ENCODE measurements at places on chromosomes 1 and 21.

- no peak for DNase-seq
Measured at GRCh38 chr1:85570446-85571180, 9.9 kb upstream of the CCN1 start.

- no peak for DNase-seq
Measured at GRCh38 chr1:102799496-102799895, 308.8 kb downstream of the COL11A1 start.

DNA sequence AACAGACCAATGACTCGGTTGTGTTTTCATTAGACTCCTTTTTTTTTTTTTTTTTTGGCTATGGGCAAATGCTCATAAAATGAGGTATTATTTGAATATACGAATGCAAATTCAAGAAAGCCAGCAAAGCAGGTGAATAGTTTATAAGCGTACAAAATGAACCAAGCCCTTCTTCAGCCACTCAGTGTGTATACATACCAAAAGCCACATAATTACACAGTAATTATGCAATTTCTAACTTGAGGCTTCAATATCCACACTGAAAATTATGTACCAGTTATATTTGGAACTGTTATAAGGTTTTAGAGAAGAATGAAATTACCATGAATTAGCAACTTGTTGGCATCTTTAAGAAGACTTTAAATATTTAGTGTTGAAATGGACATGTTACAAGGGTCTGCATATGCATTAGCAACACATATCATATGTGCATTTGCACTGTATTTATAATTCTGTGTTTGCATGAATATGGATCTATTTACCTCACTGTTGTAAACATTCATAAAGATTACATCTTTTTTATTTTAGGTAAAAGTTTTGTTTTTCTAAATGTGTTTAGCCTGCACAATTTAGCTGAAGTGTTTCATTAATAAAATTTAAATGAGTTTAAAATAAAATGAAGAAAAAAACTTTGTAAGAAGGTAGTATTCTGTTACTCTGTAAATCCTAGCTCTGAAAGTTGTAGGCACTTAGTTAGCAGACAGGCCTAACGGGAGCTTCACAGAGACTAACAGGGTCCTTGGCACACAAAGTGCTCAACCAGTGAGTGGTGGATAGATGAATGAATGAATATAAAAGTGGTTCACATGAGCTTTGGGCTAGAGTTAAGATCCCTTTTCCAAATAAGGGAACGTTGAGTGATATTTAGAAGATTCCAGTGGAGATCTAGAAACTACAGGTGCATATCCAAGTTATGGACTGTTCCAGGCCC, 241.0 kb upstream of the NFIA start:
- DNase-seq: no peak

GRCh38 chr1:9062846-9063245, 6.6 kb downstream of the SLC2A5 start:
- DNase-seq: peak; percentile 44

- peak; percentile 73 for DNase-seq
Measured at GRCh38 chr1:16612332-16613172, 812 bp downstream of the NBPF1 start.

GRCh38 chr1:158559696-158560095, 5.5 kb upstream of the OR6Y1 start:
- DNase-seq: no peak

DNA sequence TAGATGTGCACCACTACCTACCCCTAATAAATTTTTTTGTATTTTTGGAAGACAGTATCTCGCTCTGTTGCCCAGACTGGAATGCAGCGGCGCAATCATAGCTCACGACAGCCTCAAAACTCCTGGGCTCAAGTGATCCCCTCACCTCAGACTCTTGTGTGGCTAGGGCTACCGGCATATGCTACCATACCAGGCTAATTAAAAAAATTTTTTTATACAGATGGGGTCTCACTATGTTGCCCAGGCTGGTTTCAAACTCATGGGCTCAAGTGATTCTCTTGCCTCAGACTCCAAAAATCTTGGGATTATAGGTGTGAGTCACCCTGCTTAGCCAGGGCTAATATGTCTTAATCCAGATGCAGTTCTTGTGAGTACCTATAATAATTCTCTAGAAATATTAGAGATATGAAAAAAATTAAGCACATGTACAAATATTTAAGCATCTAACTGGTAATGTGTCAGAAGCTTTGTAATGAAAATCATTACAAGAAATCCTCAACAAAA, 9.5 kb downstream of the SORT1 start:
- DNase-seq: no peak

GRCh38 chr21:25107708-25108107, 499.6 kb downstream of the MRPL39 start:
- DNase-seq: no peak

All from NCI-H510A treated with DMSO at 0.1 percent for 48 hours (cell line).